ENCODE measurements at places on chromosomes 11 and 22.

DNA sequence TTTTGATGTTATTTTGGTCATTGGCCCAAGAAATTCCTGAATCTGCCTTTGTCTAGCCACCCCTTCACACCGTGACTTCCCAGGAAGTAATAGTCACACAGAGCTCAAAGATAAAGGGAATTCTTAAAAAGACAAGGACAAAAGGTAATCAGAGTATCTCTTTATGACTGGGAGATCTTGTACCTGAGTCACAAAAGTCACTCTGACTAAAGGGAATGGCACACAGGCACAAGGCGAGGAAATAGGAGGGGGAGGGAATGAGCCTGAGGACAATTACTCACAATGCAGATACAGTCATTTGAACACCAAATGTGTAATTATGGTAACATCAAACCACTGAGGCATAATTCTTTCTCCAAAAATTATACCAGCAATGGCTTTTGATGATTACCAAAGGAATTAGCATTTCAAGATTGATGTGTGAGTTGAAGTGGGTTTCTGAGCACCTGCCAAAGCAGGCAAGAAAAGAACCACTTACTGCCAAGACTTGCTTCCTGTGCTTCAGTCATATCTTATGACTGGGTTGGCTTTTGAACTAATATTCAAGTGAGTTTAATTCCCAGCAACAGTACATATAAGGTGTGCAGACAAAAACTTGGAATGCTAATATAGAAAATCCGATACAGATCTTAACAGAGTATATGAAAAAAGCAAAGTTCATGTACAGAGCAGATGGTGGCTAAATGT lies 856.4 kb downstream of the LRRC4C start:
- no peak for DNase-seq

DNA sequence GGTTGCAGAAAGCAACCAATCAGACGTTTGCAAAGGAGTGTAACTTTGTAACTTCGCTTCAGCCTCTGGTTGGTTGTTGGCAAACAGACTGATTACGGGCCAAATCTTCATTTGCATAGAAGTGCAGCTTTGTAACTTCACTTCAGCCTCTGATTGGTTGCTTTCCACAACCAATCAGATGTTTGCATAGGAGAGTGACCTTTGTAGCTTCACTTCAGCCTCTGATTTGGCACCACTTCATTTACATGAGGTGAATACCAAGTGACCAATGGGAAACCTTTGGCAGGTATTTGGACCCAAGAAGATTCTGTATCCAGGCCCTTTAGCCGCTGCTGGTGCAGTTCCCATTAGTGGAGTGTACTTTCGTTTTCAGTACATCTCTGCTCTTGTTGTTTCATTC lies 16.0 kb downstream of the USP47 start:
- no peak for DNase-seq

- peak; percentile 16 for DNase-seq
Observed at GRCh38 chr11:125494974-125495725, 915 bp downstream of the FEZ1 start.

GRCh38 chr11:46617134-46617971 lies at the start of the genes ATG13 and HARBI1:
TSS of gene ATG13 (plus strand) at chr11:46617553. CDS start at chr11:46644292, 26,739 bp downstream.
TSS of gene HARBI1 (minus strand) at chr11:46617227. CDS start at chr11:46616237, 990 bp downstream.
- peak; percentile 83 for DNase-seq

DNA sequence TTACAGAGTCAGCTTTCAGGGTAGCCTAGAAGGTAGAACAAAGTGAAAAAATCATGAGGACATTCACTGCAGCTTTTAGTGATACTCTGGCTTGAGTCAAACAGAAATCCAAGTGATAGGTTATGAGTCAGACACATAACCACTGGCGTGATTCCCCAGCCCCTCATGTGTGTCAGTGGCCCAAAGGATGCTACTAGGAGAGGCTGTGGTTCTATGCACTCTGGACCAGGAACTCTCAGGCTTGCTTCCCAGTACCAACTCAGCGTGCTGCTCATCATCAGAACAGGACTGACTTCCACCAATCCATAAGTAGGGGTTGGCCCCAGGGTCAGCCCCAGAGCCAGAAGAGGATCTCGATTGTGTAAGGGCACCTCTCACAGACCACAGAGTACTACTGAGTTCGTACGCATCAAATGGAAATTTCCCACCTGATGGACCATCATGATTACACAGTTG lies 116.8 kb downstream of the MED15 start:
- no peak for DNase-seq

DNA sequence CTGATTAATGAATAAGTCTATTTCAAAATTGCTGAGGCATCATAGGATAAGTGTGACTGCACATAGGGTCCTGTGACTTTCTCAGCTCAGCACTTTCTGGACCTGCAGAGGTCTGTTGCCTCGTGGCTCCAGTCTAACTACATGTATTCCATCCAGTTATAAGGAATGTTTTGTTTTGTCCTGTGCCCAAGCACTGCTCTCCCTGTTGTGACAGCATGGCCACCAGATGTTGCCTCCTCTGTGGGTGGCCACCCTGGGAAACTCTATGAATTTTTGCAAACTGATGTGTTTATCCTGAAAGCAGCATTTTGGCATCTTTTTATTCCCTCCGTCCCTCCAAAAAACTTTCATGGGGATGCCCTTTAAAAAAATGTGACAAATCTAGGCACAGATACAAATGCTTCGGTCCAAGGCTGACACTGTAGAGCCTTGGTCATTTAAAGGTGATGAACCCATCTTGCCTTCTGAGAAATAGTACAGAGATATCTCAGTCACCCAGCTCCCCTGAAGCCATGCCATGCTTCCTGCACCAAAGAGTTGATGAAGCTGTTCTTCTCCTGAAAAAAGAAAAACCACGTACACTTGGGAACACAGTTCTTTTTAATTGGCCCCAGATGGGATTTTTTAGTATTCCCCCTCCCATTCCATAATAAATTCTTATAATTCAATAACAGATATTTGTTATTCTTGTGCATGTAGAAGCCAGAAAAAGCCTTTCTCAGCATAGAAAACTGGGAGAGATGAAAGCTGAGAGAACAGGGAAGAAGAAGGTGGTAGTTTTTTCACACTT lies 72.6 kb downstream of the CCDC34 start:
- DNase-seq: no peak

DNA sequence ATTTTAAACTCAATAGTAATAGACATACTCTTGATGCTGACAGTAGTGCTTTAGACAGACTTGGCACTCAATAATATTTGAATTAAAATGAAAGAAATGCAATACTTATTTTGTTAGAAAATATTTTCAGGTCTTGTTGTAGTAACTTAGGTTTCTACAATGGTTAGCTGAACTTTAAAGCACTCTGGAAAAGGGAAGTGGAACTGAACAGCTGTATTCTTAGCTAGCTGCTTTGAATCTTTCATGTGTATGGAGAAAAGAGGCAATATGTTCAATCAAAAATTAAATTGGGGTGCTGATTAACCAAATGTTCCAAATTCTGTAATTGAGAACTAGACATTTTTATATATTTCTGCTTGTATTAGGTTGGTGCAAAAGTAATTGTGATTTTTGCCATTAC lies 517.9 kb upstream of the RAG2 start:
- DNase-seq: no peak

DNA sequence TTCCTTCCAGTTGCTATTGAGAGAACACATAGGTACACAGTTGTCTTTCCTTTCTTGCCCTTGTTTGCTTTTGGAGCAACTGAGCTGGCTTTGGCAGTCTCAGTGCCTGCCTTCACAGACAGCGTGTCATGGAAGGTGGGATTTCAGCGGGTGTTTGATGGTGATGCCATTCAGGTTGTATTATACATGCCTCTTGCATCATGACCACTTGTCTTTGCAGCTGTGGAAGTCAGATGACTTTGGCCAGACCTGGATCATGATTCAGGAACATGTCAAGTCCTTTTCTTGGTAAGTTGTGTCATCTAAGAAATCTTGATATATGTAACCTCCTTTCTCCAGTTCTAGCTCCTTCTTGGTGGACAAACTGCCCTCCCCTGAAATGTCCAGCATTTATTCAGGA lies 37.1 kb upstream of the SORL1-AS1 start:
- no peak for DNase-seq

DNA sequence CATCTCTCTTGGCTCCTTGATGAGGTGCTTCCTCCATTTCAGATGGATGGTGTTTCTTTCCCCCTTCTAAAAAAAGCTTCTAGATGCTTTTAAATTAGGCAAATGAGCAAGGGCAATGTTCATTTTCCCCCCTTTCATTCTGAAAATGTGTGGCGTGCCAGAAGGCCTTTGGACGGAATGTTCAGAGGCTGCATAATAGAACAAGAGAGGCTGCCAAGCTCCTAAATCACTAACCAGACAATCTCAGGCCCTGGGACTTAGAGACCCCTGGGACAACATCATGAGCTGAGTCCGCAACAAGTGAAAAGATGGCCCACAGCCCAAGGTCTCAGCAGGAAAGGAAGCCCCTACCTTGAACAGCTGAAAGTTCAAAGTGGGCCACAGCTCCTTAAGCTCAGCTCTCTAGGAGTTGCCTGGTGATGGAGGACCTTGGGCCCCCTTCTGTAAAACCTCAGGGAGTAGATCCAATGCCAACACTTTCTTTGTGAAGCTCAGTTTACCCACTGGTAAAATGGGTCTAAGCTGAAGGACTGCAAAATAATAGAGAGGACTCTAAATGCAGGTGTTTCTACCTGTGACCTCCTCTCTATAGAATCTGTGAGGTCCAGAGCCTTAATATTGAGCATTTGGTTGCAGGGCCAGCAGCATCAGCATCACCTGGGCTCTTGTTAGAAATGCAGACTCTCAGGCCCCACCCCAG lies 144.0 kb downstream of the FBXO7 start:
- no peak for DNase-seq

- no peak for DNase-seq
Observed at GRCh38 chr11:110883256-110883655, 171.0 kb upstream of the ARHGAP20 start.

DNA sequence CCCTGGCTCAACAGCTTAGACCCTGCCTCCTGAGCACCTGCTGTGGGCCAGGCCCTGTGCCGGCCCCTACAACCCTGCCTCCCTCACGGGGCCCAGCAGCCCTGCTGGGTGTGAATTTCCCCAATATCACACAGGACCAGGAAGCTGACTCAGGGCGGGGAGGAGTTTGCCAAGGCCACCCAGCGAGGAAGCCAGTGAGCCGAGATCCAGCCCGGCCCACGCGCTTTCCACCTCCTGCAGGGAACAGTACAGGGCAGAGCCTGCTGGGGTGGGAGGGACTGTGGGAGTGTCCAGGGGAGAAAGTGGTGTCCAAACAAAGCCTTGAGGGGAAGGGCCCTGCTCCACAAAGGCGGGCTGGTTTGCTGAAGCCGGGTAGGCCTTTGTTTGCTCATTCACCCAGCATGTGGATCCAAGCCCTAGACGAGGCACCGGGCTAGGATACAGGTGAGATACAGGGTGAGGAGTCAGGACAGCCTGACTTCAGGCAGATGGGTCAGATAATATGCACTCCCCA lies 26.8 kb downstream of the RPL3 start:
- DNase-seq: no peak

DNA sequence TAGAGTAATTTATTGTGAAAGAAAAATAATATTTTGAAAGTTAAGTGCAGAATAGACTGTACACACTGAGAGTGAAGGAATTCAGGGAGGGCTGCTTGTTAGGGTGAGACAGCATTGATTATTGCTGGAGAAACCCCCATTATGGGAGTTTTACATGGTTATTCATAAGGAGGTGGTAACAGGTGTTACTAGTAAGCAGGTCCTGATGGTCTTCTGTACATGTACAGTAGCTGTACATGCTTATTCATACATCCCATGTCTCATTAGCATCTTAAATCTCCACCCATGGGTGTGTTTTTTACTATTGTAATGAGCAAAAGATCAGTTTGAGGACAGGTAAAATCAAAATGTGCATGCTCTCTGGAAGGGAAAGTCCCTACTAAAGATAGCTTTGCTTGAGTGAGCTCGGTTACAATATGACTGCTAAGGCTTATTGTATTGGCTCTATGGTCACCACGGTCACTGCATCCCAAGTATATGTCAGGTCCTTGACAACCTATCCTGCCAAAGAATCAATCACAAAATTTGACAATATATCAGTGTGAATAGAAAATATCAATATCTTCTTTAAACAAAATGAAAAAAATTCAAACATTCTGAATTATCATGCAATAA lies 6.2 kb downstream of the KDM4F start:
- DNase-seq: no peak

DNA sequence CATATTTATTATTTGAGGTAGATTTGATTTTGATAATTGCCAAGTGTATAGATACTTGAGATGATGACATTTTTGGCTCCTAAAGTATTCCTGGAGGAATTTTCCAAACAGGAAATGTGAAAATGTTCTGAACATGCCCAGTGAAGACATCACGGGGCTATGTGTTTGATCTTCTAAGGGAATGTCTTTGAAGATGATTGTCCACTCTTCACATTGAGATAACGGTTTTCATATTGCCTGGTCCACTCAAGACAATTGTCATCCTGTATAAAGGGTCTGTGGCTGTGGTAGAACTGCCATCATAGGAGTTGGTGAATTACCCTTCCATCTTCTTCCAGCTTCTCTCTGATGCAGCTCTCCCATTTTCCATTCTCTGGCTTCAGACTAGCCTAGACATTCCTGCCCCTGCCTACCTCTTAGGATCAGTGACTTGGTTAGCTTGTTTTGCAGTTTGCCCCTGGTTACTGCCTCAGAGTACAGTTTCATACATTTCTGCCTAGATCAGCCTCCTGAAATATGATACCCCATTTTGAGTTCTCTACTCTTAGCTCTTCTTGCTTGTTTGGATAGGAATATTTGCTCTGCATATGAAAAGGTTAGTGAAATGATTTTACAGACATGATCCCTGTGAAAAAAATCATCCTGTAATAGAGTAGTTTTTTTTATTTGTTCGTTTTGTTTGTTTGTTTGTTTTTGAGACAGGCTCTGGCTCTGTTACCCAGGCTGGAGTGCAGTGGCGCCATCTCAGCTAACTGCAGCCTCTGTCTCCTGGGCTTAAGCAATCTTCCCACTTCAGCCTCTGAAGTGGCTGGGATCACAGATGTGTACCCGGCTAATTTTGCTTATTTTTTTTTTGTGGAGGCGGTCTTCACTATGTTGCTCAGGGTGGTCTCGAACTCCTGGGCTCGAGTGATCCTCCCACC lies 111.4 kb upstream of the SORL1-AS1 start:
- no peak for DNase-seq

- no peak for DNase-seq
Observed at GRCh38 chr11:81787584-81788049, 946.0 kb downstream of the FAM181B start.

- no peak for DNase-seq
Observed at GRCh38 chr22:37996079-37996478, 11.7 kb upstream of the SOX10 start.

DNA sequence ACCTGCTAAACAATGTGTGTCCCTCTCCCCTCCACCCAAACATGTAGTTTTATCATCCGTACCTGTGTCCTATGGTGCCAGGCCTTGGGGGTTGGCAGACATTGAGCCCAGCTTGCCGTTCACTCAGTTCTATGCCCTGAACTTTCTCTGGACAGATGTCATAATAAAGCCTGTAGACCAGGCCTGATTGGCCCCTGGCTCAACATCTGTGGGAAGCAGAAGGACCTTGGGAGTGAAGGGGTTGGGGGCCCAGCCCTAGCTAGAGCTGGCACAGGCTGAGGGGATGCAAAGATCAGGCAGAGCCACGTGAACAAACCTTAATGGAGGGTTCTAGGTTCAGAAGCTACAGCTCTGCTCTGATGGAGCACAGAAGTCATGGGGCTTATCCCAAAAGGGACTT lies 600.6 kb downstream of the BUD13 start:
- DNase-seq: no peak

GRCh38 chr11:95910638-95911368 lies 13.1 kb downstream of the MTMR2 start:
- no peak for DNase-seq
